ENCODE measurements at places on chromosomes 3 and 15.

DNA sequence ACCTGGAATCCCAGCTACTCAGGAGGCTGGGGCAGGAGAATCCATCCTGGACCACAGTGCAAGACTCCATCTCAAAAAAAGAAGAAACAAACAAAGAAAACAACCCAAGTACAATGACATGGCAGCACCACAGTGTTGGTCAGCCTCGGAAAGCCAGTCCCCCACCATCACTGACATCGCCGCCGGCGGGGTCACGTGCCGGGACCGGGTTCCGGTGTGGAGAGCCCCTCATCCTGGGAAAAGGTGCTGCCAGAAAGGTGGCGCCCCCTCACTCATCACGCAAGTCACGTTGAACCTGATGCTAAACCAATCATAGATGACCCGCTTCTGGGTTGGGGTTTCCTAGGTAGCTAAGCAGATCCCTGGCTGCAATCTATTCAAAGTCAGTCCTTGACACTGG lies 17.8 kb downstream of the QRICH1 start:
- no peak for DNase-seq

DNA sequence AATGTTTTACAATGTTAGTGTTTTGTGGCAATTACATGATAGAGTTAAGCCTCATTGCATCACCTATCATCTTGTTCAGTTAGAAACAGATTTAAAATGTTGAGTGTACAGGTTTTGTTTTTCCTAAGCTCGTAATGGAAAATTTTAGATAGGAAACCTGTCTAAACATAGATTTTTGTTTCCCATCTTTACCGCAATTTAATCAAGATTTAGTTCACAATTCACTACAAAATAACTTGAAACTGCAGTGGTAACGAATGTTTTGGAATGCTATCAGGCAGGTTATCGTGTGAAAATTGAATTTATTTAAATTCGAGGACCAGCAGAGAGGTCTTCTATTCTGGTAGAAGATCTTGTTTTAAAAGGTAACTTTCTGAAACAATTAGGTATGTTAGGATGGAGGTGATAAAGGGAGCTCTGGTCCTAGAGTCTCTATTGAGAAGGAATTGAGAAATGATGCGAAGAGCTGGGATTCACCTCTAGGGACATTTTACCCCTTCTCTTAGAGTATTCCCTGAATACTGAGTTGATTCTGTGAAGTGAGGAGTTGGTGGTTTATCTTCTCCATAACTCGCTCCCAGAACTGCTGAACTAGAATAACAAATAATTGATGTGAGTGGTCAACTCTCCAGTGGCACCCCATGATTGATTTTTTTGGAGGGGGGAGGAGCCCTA lies 1.4 kb downstream of the DOCK3 start:
- DNase-seq = no peak

DNA sequence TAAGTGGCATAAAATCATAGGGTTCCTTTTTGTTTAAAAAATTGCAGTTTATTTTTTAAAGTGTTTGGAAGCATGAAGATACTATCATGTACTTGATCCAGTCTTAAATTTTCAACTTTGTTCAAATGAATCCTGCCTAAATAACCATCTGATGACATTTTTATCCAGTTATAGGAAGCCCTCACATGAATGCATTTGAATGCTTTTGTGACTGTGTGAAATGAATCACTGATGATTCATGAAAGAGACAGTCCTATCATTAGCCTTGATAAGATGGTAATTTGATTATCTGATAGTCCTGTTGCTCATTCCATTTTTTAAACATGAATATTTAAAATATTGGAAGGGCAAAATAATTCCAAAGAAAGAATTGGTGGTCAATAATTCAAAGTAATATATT lies 401.9 kb upstream of the ROBO2 start:
- no peak for DNase-seq

DNA sequence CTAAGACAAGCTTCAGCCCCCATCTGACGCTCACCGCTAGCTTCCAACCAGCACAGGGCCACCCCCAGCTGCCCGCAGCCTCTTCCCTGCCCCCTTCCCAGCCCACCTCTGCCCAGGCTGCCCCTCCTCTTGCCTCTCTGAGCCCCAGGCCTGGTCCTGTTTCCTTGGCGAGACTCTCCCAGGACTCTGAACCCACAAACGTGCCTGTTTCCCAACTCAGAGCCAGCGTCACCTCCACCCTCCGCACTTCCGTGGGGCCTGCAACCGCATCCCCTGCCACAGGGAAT lies 35.0 kb downstream of the ZXDC start:
- DNase-seq = no peak

- no peak for DNase-seq
Observed at GRCh38 chr3:94063496-94064119, 747 bp downstream of the NSUN3 start.

DNA sequence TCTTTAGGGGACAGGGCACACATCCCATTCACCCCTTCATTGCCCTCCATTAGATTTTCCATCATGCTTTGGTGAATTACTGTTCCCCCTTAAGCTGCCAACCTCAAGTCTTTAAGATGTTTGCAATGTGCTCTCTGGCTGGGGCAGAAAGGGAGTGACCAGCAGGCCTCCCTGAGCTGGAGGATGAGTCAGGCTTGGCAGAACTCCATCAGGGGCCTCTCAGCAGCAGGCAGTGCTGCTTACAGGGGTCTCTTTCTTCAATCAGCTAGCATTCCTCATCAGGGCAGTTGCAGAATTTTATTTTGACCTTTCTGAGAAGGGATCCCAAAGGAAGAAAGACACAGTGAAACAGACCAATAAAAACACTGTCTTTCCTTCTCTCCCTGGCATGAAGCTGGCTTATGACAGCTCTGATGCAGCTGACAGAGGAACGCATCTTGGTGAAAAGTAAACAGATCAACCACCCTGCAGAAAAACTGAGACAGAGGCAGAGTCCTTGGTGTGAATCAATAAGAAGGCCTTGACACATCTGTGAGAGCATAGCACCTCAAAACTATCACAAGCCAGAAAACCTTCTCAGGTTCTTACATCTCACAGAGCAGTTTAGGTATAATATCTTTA lies 88.7 kb upstream of the MRPL3 start:
- DNase-seq = peak; percentile 11

GRCh38 chr3:129694228-129694627 lies 87.8 kb upstream of the PLXND1 start:
- DNase-seq = no peak

DNA sequence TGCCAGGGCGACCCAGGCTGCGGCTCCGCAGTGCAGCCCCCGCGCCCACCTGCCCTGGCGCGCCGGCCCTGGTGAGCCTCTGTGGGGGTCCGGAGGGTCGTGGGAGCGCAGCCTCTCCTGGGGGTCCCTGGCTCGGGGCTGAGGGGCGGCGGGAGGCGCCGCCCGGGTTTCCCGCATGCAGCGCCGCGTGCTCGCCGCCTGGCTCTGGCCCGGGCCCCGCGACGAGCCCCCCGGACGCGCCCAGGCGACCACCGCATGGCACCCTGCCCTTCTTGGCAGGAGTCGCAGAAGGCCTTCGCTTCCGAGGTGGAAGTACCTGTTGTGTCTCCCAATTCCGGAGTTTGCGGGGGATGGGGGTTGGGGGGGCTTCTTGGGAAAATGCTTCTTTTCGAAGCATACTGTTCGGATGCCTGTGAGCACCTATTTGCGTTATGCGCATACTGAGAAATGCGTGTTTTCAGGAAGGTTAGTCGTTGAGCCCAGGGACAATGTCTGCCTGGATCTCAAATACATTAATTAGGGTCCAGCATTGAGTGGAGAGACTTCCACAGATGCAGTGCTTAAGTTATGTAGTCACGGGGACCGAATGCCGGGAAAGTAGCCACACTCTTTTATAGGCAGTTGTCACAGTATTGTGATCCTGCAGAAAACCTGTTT lies 1.3 kb downstream of the GABRA5 start:
- no peak for DNase-seq

DNA sequence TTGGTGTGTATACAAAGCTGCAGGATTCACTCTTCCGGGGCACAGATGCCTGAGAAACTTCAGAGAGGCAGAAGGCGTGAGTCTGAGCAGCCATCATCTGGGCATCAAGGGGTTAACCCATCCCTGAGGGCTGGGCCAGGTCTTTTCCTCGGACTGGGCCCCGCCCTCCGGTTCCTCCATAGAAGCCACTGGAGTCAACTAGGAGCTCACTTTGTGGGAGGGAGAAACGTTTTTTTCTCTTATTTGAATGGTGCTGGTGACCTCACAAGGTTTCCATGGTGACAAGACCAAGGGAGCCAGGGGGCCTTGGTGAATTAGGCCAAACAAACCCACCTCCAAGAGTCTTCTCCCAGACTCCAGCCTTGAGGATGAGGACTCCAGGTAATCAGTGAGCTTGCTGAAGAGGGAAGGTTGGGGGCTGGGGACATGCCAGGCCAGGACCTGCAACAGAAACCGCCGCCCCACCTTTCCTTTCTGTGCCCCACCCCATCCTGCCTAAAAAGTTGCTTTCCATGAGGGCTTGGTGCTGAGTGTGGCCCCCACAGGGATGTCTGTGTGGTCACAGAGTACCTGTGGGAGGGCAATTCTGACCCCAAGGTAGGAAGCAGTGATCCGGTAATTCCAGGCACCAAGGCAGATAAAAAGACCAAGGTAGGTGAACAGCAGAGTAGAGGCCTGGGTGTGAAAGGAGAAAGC lies 14.8 kb upstream of the INSYN1 start:
- peak; percentile 77 for DNase-seq

Data from iPS-NIHi11 (cell line).